ENCODE measurements at places on chromosomes 5 and 9.

GRCh38 chr9:126500600-126501382, 112.9 kb upstream of the LMX1B start:
- no peak for DNase-seq

- DNase-seq, result no peak
Observed at GRCh38 chr9:129483415-129484351, 137.2 kb downstream of the C9orf50 start.

GRCh38 chr5:102924963-102925362, 169.9 kb downstream of the PAM start:
- DNase-seq, result no peak

- no peak for DNase-seq
Observed at GRCh38 chr5:158456241-158456640, 597.3 kb upstream of the CLINT1 start.

DNA sequence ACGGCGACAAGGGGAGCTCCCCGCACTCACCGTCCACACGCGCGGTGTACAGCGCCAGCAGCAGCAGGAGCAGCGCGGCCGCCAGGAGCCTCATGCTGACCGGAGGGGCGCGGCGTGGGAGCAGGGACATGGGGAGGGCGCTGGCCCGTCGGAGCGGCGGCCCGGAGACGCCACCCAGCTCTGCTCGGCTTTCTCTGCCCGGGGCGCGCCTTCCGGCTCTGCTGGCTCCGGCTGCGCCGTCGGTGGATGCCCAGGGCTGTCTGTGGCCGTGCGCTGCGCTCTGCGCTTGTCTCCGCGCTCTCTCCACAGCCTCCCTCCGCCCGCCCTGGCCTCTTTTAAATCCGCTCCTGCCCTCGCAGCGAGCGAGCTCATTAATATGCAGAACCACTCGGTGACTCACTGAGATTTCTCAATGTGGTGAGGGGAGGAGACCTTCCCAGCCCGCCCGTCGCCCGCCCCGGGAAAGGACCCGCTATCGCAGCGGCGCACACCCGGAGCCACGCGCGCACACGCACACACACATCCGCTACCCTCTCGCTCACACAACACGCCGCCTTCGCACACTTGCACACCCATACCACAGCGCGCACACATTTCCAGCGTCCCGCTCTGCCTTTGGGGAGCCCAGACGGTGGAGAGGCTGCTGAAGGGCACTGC, at the start of gene CXCL14:
TSS of gene CXCL14 (minus strand) at position 307 of the 657 bp plus-strand sequence. CDS start at position 94, 213 bp downstream.
- no peak for DNase-seq

- no peak for DNase-seq
Observed at GRCh38 chr5:42840269-42840668, 28.6 kb upstream of the SELENOP start.
